ENCODE measurements at places on chromosomes 5 and 9. TPM values are rescaled to one million over a fixed set of nuclear protein-coding genes. Genes with fewer than 3 reads are reported as not detected.

Gene SLC36A2
- total RNA-seq = 0.60 TPM

GRCh38 chr9:112046181-112046580 lies 128.9 kb downstream of the SUSD1 start:
- DNase-seq = no peak

DNA sequence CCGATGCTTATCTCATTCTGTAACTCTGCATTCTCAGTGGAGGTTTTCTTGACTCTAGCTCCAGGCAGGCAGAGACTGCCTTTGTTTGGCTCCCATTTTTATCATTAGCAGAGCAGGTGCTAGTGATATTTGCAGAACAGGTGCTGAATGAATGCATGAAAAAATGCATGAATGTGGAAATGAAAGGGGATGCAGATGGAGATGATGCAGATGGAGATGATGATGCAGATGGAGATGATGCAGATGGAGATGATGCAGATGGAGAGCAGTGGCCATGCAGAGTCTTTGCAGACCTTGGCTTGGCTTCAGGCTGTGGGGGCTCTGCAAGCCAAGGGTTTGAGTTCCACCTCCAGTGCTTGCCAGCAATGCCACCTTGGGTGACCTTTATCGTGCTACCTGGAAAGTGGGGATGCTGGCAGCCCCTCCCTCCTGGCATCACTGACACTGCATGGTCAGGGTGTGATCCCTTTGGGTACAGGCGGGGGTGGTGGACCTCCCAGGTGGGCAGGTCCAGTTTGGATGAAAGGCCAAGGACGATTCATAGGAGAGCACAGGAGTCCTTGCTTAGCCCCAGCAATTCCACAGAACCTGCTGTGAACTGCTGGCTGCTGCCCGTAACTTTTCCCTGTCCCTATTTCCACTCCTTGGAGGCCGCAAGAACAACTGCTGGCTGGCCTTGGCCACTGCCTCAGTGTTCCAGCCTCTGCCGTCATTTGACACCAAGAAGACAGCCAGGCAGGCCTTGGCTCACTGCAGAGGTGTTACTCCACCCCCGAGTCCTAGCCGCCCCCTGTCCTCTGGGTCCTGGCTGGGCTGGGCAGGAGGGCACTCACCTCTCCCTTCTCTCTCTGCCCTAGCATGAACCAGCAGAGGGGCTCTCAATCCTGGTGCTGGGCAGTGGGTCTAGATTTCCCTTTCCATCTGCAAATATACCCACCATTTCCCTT lies 33.0 kb downstream of the ERGIC1 start:
- peak; percentile 88 for DNase-seq

- peak; percentile 95 for DNase-seq
Measured at GRCh38 chr9:120935383-120935857, 8.8 kb upstream of the TRAF1 start.

GRCh38 chr9:99592834-99593574 lies 228.7 kb upstream of the NR4A3 start:
- no peak for DNase-seq

Gene AQP7
- total RNA-seq = 147 TPM

- no peak for DNase-seq
Measured at GRCh38 chr5:16740066-16740810, 123.4 kb upstream of the RETREG1 start.

- peak; percentile 92 for DNase-seq
Measured at GRCh38 chr9:127185931-127186781, 63.7 kb upstream of the ANGPTL2 start.

DNA sequence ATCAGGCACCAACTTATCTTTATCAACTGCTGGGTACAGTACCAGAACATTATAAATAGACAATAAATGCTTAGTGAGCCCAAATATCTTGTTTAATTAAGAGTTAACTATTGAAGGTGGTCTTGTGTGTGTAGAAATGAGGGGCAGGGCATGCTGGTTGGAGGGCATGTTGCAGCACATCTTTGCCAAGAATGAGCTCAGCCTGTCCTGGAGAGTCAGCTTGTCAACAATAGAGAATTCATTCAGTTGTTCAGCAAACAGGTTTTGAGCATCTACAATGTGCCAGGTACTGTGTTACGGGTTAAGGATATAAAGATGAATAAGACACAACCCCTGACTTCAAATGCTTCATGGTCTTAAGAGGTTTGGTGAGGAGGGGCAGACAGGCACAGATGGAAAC lies 19.2 kb upstream of the F2RL1 start:
- DNase-seq = no peak

- DNase-seq = peak; percentile 96
Measured at GRCh38 chr9:127869310-127870152, 7.9 kb downstream of the AK1 start.

GRCh38 chr5:138033907-138034306 lies 1.0 kb upstream of the FAM13B start:
- no peak for DNase-seq

DNA sequence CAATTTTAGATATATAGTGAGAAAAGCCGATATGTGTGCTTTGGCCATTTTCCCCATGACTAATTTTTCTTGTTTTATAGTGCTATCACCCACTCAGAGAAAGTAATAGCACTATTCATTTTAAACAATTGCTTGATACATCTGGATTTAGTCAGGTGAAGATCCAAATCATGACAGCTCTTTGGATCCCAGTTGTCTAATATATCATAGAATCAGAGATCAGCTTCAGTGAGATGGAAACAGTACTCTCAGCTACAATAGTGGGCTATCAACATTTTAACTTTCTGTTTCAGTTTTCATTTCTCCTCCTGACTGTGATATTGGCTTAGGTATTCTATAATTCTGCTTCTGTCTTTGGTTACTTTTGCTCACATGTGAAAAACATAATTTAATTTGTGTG lies 38.7 kb downstream of the VCAN start:
- no peak for DNase-seq

Gene GHR
- 14.7 TPM for total RNA-seq

DNA sequence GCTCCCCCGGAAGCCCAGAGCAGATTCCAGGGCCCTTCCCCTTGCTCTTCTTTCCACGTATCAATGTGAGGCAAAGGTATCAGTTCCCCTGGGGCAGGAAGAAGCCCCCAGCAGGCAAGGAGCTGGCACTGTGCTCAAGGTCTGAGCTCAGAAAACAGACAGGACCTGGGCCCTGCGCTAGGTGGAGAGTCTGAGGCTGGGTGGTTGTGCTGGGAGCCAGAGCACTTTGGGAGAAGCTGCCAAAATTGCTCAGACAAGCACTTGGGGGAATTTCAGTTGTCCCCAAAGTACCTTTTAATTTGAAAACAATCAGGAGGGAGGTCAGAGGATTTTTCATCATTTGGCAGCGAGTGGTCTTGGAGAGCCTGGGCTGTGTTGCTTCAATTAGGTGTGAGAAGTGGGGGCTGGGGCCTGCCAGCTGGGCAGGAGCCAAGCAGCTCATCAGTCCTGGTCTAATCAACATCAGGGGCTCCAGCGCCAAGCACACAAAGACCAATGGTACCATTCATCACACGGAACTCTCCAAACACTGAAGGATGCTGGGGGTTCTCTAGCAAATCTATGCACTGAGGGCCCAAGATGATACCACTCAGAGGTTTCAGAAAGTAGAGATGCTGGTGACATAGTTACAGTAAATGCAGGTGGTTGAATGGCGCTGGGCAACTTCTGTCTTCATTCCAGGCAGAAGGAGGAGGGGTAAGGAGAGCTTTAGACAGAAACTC lies 176.5 kb downstream of the SNX18 start:
- DNase-seq = no peak

DNA sequence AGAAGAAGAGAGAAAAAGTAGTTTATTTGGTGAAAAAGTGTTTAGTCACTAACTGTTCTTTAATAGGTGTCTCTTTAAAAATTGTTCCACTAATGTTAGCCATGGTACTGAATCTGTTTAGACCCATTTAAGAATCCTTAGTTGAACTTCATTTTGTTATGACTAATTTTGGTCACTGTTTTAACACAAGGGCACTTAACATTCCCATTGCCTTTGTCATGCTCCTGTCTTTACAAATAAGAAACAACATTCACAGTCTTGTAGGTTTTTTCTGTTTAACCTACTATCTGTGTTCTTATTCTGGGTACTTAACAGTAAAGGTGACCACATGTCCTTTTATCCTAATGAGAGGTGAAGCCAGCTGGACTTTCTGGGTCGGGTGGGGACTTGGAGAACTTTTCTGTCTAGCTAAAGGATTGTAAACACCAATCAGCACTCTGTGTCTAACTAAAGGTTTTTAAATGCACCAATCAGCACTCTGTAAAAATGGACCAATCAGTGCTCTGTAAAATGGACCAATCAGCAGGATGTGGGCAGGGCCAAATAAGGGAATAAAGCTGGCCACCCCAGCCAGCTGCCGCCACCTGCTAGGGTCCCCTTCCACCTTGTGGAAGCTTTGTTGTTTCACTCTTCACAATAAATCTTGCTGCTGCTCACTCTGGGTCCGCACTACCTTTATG lies 116.7 kb downstream of the WDR70 start:
- no peak for DNase-seq

Gene PHF19
- total RNA-seq = 13.2 TPM

DNA sequence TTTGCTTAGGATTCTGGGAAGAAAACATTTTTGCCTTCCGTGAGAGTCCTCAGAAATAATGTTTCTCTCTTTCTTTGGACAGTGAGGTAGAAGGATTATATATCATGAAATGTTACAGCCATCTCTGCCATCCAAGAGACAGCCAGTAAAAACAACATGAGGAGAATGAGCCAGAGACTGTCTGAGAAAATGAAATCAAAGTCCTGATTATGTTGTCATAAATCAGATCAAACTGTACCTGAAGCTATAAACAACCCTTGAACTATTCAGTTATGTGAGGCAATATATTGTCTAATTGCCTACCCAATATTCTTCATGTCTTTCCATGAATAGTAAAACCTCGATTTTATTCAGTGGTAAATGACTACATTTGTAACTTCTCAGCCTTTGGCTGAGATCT lies 9.2 kb upstream of the HTR4 start:
- no peak for DNase-seq

Gene PCDHGA12
- total RNA-seq = 6.5 TPM

GRCh38 chr5:17216974-17217492 lies 398 bp upstream of the BASP1 start:
- DNase-seq = peak; percentile 72

GRCh38 chr5:113267361-113267900 lies 167.4 kb downstream of the TSSK1B start:
- no peak for DNase-seq

- DNase-seq = no peak
Measured at GRCh38 chr5:83653669-83654068, 67.0 kb downstream of the HAPLN1 start.

Gene CDH10
- 0.11 TPM for total RNA-seq

GRCh38 chr5:33890131-33891032 lies 1.4 kb downstream of the ADAMTS12 start:
- DNase-seq = no peak

Gene CAVIN4
- 79.3 TPM for total RNA-seq

DNA sequence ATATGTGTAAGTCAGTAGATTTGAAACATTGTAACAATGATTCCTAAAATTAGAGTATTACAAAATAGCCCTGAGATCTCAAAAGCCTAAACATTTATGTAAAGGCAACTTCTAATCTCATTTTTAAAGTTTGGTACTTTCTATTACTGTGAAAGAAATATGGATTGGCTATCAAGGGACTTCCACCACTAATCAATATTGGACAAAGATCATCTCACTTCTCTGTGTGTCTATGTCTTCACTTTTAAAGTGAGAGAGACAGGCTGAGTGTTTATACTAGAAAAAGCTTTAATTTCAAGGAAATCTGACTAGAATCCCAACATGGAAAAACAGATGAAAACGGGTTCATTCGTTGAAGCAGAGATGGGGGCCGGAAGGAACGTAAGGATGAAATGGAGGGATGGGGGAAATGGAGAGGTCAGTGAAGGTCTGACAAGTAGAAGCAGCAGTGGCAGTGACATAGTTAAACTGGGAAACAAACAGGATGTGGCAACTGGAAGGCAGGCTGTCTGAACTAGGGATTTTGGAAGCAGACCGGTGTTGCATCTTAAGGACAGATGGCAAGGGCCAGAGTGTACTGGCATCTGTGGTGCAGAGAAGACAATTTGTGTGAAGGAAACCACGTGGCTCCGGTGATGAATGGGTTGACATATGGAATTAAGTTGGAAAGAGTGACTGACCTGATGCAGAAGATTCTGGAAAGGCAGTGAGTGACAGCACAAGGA lies 60.8 kb downstream of the PDE4D start:
- DNase-seq = no peak

DNA sequence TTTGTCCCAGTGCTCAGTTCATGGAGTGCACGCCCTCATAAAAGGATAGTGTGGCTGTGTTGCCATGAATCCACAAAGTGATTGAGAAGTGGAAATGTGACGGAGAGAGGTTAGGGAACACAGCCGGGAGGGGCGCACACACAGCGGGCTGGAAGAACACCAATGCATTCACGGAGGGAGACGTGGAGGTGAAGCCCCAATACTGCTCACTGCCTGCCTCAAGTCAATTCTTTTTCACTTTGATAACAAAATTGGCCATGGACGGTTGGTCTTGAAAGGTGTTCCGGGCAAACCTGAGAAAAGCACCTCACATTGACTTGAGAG lies 424.1 kb downstream of the MED10 start:
- no peak for DNase-seq

Gene PCDHB7
- total RNA-seq = 0.87 TPM

- no peak for DNase-seq
Measured at GRCh38 chr9:89888233-89888632, 283.4 kb downstream of the GADD45G start.

DNA sequence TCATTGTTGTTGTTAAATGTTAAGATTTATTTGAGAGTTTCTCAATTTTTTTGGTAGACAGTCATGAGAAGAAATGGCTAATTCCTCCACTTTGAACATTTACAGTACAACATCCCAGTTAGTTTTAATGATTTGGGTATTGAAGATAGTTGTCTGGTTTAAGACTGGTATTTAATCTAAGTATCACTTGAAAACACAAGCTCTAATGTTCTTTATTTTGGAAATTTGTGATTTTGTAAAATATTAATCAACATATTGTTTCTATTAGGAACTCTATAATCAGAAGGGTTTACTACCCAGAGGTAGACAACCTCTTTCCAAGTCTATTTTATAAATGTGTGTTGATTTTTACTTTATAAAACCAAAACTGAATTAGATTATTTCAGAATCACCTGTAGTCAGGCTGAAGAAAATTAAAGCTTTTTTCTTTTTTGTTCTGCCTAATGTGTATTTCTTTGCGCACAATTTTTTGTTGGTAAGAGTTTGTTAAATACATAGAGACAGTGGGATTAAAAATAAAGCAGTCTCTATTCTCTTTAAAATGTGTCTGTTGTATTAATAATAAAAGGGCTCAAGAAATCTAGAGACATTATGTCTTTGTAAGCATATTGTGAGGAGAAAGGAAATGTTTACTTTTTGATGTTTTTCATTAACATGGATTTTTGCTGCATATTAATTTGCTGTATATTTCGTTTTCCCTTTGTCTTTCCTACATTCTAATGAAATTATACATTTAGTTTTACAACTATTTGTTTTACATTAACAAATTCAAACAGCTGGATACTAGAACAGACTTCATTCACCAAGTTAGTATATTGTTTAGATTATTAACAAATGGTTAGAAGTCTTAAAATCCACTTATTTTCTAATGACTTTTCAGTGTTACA lies 3.9 kb upstream of the PURA start:
- no peak for DNase-seq

Gene PCDHGB2
- 8.3 TPM for total RNA-seq

Gene PFN3
- total RNA-seq = not detected

Gene SGCD
- total RNA-seq = 75.2 TPM

Gene SOX30
- total RNA-seq = 0.19 TPM
